NCI-H345 (cell line): ENCODE measurements at places on chromosomes 4 and X.
A peak's percentile ranks its signal among the peaks of the same experiment; 100 is the strongest.

DNA sequence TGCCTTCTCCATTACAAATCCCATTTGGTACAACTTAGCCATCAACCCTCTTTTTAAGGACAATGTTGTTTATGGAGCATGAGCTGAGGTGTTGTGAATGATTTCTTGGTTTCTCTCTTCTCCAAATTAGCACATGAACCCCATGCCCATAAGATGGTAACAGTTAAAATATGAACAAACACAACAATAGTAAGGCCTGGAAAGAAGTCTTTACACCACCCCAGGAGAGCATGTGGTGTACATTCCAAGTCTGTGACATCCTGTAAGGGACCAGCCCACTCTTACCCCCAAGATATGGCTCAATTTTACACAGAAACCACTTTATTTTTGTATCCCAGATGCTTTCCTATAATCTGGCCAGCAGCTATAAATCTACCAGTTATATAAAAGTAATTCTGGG, 226.1 kb downstream of the COX18 start:
- no peak for DNase-seq

DNA sequence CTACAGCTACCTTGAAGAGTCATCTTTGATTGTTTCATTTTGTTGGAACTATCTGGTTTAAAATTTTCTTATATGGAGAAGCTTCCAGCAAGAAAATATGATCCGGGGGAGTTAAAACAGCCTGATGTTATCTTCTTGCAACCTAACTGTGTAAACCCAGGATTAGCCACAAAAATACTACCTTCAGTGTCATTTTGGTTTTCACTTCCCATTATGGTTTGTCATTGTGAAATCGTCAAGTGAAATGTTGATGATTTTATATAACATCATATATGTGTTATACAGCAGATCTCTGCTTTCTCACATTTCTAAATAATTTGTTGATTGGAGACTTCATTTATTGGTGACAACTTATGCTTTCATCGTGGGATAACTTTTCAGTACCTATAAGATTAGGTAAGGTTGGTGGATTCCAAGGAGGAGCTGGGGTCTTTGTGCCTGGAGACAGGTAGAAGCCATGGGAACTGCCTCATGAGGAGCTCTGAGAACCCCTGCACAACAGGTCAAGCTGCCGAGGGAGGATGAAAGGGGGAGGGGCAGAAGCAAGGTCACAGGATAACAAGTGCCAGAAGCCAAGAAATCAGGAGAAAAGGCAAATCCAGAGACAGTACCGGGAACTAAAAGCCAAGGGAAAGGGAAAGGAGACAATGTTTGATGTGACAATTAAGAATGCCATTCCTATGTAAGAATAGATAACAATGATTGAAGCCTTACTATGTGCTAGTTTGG, 7.2 kb downstream of the ARHGAP24 start:
- no peak for DNase-seq

- no peak for DNase-seq
Measured at GRCh38 chr4:163343604-163344146, at the start of gene NPY5R. Gene NPY5R (plus strand): TSS chr4:163343892. CDS start chr4:163350274, 6,382 bp downstream.

DNA sequence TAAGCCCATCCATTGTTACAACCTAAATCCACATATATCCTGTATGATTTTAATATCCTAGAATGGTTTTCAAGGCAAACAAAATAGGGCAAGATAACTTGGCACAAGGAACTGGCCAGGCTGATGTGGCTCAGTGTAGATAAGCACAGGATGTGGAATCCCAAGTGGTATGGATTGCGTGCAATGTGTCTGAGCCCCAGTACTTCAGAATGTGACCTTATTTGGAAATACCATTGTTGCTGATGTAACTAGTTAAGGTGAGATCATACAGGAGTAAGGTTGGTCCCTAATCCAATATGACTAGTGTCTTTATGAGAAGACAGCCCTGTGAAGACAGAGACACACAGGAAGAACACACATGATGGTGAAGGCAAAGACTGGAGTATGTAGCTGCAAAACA, 72.4 kb downstream of the IL21 start:
- DNase-seq, result no peak

GRCh38 chr4:13538427-13538973, 5.8 kb downstream of the NKX3-2 start:
- DNase-seq, result no peak

GRCh38 chrX:134025986-134026545, 40.7 kb upstream of the GPC3 start:
- no peak for DNase-seq

- DNase-seq, result no peak
Measured at GRCh38 chr4:16119981-16120380, 36.2 kb upstream of the PROM1 start.

- DNase-seq, result no peak
Measured at GRCh38 chr4:77493120-77493752, 112.4 kb upstream of the CXCL13 start.

- no peak for DNase-seq
Measured at GRCh38 chrX:97145934-97146333, 262.2 kb downstream of the RPA4 start.

GRCh38 chr4:141002323-141002805, 130.9 kb downstream of the RNF150 start:
- no peak for DNase-seq

DNA sequence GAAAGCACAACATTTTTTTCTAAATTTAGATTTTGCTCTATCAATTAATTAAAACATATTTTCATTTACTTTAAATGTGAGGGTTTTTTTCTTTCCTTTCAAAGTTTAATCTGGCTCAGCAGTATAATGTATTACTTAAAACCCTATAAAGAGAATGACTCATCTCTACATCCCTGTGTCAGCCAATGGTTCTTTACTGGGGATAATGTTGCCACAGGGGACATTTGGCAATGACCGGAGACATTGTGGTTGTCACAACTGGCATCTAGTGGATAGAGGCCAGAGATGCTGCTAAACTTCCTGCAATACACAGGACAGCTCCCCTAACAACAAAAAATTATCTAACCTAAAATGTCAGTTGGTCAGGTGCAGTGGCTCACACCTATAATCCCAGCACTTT, 53.8 kb downstream of the SYNPO2 start:
- DNase-seq, result no peak

DNA sequence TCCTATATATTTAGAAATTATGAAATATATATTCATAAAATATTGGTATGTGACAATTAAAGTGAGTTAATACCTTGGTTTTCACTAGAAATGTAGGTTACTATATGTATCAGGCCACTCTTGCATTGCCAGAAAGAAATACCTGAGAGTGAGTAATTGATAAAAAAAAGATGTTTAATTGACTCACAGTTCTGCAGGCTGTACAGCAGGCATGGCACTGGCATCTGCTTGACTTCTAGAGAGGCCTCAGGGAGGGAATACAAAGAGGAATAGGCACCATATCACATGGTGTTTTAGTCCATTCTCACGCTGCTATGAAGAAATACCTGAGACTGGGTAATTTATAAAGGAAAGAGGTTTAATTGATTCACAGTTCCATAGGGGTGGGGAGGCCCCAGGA, 1560.6 kb downstream of the STIM2 start:
- no peak for DNase-seq

DNA sequence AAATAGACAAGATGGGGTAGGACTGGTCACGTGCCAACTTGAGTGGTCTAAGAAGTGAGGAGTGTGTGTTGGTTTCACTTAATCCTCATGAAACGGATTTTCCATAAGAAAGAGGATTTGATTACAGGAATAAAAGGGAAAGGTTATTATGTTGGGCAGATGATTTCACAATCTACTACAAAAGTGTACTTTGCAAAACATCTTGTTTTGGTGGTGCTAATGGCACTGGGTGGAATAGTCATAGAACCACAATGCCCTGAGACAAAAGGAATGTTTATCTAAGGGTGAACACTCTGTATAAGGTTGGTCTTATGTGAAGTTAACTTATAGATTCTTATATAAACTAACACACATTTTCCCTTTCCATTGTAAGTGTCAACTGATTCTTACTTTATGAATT, 45.6 kb downstream of the GLUD2 start:
- no peak for DNase-seq

- DNase-seq, result no peak
Measured at GRCh38 chrX:126557151-126557550, 4.5 kb upstream of the DCAF12L1 start.

DNA sequence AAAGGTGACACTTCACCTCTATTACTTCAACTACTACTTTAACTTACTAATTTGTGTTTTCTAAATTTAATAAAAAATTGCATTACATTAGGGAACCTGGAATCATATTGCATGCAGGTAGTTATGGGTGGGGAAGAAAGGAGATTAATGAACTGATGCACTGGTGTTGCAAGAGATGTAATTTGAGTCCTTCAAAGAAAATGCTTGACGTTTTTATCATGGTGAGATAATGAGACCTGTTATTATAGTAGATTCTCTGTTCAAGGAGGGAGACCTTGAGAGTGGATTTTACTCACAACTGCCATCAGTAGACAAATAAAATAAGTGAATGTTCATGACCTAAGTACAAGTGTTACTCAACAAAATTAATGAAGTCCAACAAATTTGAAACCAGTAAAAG, 26.4 kb upstream of the MED14 start:
- DNase-seq, result no peak

DNA sequence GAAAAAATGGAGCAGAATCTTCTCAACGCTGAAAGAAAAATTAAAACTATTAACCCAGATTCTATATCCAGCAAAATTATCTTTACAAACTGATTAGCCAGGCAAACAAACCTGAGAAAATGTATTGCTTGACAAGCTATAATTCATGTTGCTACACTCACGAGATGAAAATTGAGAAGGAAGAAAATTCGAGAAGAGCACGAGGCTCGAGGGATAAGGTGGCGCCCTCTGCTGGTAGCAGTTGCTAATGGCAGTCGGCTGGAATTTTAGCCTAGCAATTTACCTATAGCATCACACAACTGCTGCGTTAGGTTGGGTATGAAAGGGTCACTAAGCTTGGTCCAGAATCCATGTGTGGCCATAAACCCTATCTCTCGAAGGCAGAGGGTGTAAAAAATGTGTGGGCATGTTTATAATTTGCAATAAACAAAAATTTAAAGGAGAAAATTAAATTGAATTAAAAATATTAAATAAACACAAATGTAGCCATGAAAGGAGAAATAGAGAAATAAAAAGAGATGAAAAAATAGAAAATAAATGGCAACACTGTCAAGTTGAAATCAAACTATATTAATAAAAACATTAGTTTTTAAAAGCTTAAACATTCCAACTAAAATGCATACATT, 126.6 kb downstream of the PPP4R3C start:
- DNase-seq, result peak; percentile 22

DNA sequence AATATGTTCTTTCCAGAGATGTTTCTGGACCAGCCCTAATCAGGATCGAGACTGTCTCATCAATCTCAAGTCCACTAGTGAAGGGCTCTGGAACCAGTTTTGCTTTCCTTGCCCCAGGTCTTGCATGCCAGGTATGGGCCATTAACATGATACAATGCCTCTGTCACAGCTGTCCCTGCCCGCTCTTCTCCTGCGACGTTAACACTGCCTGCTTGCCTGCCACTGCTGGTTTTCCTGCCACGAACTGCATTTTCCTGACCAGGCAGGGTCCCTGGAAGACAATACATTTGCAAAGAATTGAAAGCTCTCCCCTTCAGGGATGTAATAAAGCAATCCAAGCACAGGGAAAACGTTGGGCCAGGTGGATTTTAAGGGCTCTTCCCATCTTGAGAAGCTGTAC, 200.3 kb downstream of the MID1 start:
- DNase-seq, result peak; percentile 35

DNA sequence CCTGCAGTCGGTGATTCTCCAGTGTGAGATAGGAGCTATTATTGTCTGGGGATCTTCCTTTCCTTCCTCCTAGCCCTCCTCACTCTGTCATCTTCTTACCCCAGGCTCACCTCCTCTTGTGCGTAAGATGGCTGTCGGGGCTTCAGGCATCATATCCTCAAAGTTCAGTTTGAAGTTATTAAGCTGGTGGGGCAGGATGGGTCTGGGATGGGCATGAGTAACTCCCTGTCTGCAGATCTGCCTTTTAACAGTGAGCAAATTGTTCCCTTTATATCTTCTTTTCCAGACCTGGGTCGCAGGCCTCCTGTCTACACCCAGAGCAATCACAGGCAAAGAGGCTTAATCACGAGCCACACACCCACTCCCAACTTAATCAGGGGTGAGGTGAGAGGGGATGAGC, 900 bp upstream of the MTMR1 start:
- DNase-seq, result no peak

DNA sequence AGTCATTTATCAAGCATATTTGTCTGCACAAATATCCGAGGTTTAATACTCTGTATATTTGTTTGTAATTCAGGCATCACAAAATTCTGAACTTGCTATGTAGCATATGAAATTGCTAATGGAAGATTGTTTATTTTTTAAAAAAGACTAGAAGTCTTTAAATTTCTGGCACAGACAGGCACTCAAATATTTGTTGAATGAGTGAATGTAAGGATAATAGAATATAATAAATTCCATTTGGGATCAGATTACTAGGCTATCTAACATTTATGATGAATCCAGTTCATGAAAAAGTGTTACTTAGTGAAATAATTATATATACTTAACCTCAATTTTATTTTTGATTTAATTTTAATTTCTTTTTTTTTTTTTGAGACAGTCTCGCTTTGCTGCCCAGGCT, 30.4 kb upstream of the TEC start:
- DNase-seq, result no peak

DNA sequence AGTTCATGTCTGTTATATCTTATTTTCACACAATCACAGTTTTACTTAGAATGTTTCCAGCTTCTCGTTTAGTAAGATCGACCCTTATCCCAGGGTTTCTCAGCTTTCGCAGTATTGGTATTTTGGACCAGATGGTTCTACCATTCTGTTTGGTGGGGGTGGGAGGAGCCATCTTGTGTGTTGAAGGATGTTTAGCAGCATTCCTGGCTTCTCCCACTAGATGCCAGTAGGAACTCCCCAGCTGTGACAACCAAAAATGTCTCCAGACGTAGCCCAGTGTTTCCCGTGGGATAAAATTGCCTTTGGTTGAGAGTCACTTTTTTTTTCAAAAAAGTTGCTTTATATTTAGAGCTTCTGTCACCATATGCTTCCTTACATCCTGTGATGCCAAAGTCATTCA, 90.9 kb upstream of the TLR2 start:
- no peak for DNase-seq

- DNase-seq, result peak; percentile 55
Measured at GRCh38 chrX:154378059-154378798, 866 bp upstream of the EMD start.

GRCh38 chr4:30443289-30443688, 276.9 kb upstream of the PCDH7 start:
- no peak for DNase-seq

DNA sequence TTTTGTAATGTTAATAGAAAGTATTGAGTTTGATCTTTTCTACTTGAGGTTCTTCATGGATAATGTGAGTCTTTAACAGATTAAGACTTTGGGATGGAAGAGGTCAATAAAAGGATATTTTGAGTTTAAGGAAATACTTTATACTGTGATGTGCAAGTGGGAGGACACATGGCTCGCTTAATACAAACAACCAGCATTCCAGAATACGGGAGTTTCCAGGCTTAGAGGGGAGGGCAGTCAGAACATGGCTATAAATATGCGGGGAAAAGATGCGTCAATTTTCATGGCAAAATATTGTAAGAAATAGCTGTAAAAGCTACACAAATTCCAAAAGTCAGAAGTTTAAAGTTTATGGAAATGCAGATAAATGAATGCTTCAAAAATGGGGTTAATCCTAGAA, 192.3 kb downstream of the AASDH start:
- no peak for DNase-seq

GRCh38 chr4:185755451-185755850, 56.5 kb downstream of the SORBS2 start:
- no peak for DNase-seq
